ENCODE measurements at places on chromosomes 6 and 20. TPM values are rescaled to one million over a fixed set of nuclear protein-coding genes. Genes with fewer than 3 reads are reported as not detected.

DNA sequence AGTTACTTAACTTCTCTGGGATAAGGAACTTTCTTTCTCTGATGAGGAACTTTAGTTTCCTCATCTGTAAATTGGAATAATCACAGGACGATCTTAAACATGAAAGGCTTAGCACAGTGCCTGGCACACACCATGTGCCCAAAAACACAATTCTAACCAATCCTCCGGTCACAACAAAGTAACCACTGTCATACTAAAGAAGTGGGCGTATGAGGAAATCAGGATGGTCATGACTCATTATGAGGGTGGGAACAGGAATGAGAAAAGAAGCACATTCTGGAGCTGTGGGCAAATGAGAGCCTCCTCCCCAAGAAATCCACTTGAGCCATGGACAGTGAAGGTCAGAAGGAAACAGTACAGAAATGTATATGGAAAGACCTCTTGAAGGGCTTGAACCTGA is 82.9 kb downstream of the LRFN2 start:
- H3K36me3 ChIP-seq: no peaks in the 10 kb centered on the region
- DNase-seq: no peak
- H3K4me3 ChIP-seq: no peak overlapping the region

- H3K27me3 ChIP-seq: no peaks in the 10 kb centered on the region
- H3K36me3 ChIP-seq: peaks cover 56% of the 10 kb centered on the region
- peaks cover 11% of the 10 kb centered on the region for H3K4me1 ChIP-seq
Observed at GRCh38 chr6:43524483-43524961, 7.6 kb downstream of the POLR1C start.

DNA sequence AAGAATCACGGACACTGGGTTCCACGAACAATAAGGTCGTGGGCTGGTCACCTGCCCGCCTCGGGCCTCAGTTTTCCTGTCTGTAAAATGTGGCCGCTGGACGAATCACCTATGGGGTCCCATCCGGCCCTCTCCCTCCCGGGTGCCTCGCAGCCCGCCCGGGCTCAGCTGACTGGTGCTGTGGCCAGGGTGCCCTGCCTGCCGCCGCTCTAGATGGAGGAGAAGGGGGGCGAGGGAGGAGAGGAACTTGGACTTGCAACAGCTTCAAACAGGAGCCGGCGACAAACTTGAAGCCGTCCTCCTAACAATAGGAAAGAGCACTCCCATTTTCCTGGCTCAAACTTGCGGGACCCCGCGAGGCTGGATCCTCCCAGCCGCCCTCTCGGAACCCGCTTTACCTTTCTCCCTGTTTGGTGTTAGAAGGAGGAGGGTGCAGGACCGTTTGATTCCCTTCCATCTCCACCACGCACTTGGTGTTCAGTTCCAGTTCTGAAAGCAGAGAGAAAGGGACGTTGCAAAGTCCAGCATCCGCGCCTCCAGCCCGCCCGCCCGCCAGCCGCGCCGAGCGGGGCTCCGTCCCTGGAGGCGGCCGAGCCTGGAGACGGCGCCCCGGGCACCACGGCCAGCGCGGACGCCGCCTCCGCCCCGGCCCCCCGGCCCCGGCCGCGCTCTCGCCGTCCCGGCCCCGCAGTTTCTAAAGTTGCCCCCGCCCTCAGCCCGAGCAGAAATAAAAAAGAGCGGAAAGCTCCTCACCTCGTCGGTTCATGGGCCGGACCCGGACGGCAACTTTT is 584 bp downstream of the KIF13A start:
- H3K36me3 ChIP-seq: no peaks in the 10 kb centered on the region
- H3K27ac ChIP-seq: no peak overlapping the region
- peak overlapping the region; percentile 56 for H3K4me3 ChIP-seq
- peaks cover 13% of the 10 kb centered on the region for H3K4me1 ChIP-seq
- DNase-seq: peak; percentile 13
- peaks cover 68% of the 10 kb centered on the region for H3K27me3 ChIP-seq

- H3K4me3 ChIP-seq: no peak overlapping the region
- H3K36me3 ChIP-seq: no peaks in the 10 kb centered on the region
- no peak overlapping the region for H3K27ac ChIP-seq
- no peaks in the 10 kb centered on the region for H3K27me3 ChIP-seq
Observed at GRCh38 chr6:25337431-25337830, 58.3 kb downstream of the CARMIL1 start.

DNA sequence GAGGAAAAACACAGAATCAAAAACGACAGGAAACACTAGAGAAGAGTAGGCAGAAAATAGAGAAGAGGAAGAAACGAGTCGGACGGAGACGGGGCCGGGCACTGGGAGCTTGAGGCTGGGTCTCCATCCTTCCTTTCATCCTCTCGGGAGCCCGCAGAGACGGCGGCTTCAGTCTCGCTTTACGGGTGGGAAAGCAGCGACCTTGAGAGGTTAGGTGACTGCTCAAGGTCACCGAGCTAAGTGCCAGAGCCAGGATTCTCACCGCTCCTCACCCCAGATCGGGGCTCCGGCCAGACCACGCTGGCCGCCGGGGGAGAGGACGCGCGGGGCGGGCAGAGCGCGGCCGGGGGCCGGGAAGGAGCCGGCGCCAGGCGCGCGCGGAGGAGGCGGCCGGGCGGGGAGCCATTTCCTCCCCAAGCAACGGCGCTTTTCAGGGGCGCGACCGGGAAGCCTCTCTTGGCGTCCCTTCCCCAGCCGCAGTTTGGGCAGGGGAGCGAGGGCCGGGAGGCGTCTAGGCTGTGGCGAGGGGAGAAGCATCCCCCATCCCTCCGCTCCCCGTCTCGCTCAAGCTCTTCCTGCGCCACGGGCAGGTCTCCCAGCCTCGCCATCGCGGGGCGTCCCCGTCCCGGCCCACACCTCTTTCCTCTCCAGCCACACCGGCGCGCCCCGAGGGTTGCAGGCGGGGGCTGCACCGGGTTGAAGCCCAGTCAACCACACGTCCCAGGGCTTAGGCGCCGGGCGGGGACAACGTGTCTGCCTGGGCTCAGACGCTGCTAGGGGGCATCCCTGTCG is 24.1 kb upstream of the MAP3K7 start:
- DNase-seq: peak; percentile 69
- H3K36me3 ChIP-seq: no peaks in the 10 kb centered on the region
- H3K4me1 ChIP-seq: peaks cover 9% of the 10 kb centered on the region
- peak overlapping the region; percentile 36 for H3K27ac ChIP-seq
- H3K27me3 ChIP-seq: peaks cover 41% of the 10 kb centered on the region
- peak overlapping the region; percentile 69 for H3K4me3 ChIP-seq

GRCh38 chr6:9539231-9539755 is 875.6 kb downstream of the TFAP2A start:
- no peak overlapping the region for H3K27ac ChIP-seq
- H3K27me3 ChIP-seq: no peaks in the 10 kb centered on the region
- no peaks in the 10 kb centered on the region for H3K4me1 ChIP-seq
- no peak for DNase-seq

SEMG1 gene
- not detected for total RNA-seq

DNA sequence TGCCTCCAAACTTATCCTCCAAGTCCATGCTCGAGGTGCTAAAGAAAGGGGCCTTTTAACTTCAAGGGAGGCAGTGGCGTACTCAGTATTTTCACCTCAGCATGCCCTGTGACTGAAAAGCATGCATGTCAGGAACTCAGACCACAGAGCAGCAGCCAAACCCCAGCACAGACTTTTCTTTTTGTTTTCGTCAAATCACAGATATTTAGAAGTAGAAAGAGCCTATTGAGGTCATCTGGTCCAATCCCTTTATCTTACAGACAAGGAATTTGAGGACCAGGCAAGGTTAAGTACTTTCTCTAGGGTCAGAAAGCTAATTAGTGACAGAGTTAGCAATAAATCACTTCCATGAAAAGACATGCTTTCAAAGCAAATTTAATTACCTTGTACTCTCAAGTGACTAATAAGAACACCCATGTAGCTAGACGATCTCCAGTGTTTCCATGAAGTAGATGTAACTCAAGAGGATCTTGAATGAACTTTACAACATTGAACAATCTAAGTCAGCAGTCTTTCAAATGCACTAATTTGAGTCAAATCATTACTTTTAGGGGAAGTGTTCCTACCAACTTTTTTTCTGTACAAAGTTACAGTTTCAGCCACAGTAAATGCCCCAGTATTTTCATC is 35.9 kb downstream of the MOXD1 start:
- peak overlapping the region; percentile 74 for H3K27ac ChIP-seq
- H3K4me1 ChIP-seq: peaks cover 22% of the 10 kb centered on the region
- DNase-seq: peak; percentile 57
- peaks cover 33% of the 10 kb centered on the region for H3K27me3 ChIP-seq
- H3K36me3 ChIP-seq: no peaks in the 10 kb centered on the region

- no peak overlapping the region for H3K4me3 ChIP-seq
- H3K27ac ChIP-seq: no peak overlapping the region
- H3K36me3 ChIP-seq: no peaks in the 10 kb centered on the region
- H3K4me1 ChIP-seq: no peaks in the 10 kb centered on the region
Observed at GRCh38 chr6:151869787-151870186, 62.3 kb downstream of the ESR1 start.

HSPA1L gene
- 1.7 TPM for total RNA-seq

DNA sequence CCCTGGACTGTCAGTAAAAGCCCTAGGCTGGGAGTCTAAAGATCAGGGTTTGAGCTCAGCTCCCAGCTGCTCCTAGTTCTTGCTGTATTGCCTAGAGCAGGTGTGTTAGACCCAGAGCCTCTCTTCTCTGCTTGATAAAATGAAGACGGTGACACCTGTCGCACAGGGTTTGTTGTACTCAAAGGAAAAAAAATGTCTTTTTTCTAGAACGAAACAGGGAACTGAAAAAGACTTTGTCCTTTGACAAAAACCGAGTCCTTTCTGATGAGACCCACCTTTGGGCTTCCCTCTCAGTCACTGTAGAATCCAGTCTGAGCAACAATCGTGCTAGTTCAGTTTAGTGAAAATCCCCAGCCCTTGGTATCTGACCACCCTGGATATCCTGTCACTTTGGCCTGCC is 102.1 kb upstream of the LAMP5 start:
- H3K27me3 ChIP-seq: no peaks in the 10 kb centered on the region
- no peak overlapping the region for H3K27ac ChIP-seq
- H3K4me3 ChIP-seq: no peak overlapping the region
- DNase-seq: no peak

DNA sequence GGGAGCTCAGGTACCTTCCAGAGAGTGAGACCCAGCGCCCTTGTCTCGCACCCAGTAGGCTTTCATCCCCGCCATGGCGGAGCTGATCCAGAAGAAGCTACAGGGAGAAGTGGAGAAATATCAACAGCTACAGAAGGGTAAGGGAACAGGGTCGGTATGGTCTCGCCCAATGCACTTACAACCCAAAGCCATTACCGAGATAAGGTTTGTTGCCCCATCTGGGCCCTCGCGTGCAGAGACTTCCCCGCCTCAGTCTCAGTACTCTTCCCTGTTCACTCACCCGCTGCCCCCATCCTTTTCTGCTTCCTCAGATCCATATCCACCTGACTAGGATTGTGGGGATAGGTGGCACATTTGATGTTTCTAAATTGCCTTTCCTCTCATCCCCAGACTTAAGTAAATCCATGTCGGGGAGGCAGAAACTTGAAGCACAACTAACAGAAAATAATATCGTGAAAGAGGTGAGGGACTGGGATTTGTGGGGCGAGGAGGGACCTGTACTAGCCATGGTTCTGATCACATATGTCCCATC is 449 bp downstream of the PFDN6 start:
- H3K27ac ChIP-seq: peak overlapping the region; percentile 89
- peaks cover 45% of the 10 kb centered on the region for H3K36me3 ChIP-seq
- no peaks in the 10 kb centered on the region for H3K27me3 ChIP-seq
- H3K4me3 ChIP-seq: peak overlapping the region; percentile 89

TFAP2A gene
- not detected for total RNA-seq

- no peaks in the 10 kb centered on the region for H3K27me3 ChIP-seq
- H3K27ac ChIP-seq: no peak overlapping the region
- H3K36me3 ChIP-seq: no peaks in the 10 kb centered on the region
- DNase-seq: no peak
- peaks cover 2% of the 10 kb centered on the region for H3K4me1 ChIP-seq
Observed at GRCh38 chr6:71222671-71223070, 65.9 kb upstream of the OGFRL1 start.

GRCh38 chr6:139943391-139943790 is 568.9 kb upstream of the CITED2 start:
- no peak overlapping the region for H3K4me3 ChIP-seq
- no peak for DNase-seq
- no peaks in the 10 kb centered on the region for H3K4me1 ChIP-seq
- H3K27ac ChIP-seq: no peak overlapping the region
- peaks cover 5% of the 10 kb centered on the region for H3K27me3 ChIP-seq
- H3K36me3 ChIP-seq: no peaks in the 10 kb centered on the region

GRCh38 chr20:63701329-63702035 is 5.0 kb downstream of the TNFRSF6B start:
- H3K27me3 ChIP-seq: no peaks in the 10 kb centered on the region
- H3K4me3 ChIP-seq: no peak overlapping the region

DNA sequence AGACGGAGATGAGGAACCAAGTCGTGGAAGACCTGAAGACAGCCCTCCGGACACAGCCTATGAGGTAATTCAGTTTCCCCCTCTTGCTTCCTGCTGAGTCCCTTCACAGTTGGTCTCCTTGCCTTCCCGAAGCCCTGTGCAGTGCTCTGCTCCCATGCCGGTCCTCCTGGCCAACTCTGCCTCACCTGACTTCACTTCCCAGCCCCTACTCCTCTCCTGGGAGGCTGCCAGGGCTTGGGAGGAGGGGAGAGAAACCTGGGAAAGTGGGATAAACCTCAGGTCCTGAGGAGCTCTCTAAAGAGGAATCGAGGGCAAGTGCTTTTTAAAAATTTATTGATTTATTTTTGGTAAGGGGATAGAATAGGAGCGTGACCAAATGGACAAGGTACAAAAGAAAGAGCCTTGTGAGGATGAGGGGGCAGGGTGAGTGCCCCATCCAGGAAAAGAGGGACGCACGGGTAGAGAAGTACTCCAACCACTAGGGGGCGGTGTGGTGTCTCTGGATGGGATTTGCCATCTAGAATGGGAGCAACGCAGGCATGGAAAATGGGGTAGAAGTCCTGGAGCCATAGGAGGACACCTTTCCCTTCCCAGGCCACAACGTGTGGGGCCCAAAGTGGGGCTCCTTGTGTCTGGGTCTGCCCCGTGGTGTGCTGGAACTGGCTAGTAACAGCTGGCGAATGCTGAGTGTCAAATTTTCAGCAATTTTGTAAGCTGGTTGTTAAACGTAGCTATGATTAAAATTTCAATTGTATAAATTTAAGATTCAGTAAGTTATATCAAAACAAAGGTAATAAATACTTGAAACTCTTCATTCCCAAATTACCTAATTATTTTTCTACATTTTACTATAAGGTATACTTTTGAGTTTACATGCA is 69.0 kb downstream of the MOCS1 start:
- H3K4me3 ChIP-seq: no peak overlapping the region
- no peaks in the 10 kb centered on the region for H3K36me3 ChIP-seq
- peak; percentile 78 for DNase-seq
- H3K4me1 ChIP-seq: no peaks in the 10 kb centered on the region

Data from activated CD8-positive, alpha-beta T cell treated with anti-CD3 and anti-CD28 coated beads for 36 hours (primary cell).